ENCODE measurements at places on chromosomes 7 and 10.
A peak's percentile ranks its signal among the peaks of the same experiment; 100 is the strongest.

GRCh38 chr7:139124084-139124914 is 14.8 kb upstream of the ZC3HAV1 start:
- no peak for DNase-seq

GRCh38 chr7:39693812-39694211 is 70.4 kb downstream of the RALA start:
- no peak for DNase-seq

DNA sequence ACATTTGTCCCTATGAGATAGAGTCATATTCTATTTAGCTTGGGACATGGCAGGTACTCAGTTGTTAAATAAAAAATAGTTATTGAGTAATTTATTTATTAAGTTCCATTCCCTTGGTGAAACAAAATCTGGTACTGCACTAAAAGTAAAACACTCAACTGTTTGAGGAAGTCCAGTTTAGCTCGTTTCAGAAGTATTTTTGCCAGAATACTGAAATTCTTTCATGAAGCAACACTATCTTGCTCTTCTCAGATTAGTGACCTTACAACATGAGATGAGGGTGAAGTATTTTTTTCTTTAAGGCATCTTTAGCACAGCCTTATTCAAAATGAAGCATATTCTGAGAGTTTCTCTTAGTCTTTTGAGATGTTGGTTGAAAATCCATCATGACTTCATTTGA is 106.0 kb downstream of the ZNF365 start:
- no peak for DNase-seq

DNA sequence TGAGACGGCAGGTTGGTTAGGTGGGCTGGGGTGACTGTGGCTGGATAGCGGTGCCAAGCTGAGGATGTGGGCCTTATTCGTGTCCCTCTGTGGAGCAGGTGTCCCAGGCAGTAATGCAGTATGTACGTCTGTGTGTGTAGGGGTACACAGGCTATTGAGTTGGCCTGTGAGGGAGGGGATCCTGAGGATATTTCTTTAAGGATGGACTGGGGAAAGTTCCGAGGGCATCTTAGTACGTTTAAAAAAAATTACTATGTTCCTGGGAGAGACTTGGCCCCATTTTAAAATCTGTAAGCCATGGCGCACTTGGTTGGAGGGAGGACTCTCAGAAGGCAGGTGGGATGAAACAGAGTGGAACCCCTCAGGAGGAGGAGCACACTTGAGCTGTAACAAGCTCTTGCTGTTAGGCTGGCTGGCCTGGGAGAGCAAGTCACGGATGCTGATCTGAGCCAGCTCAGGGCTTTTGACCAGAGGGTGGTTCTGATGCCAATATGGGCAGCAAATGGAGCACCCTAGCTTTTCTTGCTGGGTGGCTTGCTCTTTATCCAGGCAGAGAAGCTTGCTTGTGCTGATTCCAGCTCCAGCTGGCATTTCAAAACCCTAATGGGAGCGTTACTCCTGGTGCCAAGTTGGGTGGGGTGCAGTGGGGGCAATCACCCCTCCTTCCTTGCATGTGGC is 765 bp downstream of the WBP1L start:
- no peak for DNase-seq

DNA sequence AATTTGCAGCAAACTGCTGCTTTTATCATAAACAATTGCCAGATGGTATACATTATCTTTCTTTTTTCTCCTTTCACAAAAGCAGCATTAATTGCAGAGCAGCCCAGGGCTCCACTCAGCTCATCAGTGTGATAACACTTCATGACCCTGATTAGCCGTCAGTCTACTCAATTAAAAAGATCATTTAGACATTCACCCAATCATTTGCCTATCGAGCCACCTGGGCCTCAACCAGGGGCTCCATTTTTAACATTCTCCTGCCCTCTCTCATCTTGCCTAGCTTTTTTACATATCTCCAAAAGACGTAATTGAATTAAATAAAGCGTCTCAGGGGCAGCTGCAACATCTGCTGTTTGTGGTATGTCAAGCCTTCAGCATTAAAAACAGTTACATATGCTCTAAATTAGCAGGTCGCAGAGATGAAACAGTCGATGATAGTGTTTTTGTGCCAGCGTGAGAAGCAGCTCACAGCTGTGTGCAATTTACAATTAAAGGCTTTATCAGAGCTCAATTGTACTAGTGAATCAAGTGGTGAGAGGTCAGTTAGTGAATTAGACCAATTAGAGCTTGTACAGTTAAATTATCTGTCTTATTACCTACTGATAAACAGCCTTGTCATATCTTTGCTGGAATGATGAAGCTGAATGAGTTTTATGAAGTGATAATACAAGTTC is 522.5 kb downstream of the ETV1 start:
- DNase-seq, result peak; percentile 18

DNA sequence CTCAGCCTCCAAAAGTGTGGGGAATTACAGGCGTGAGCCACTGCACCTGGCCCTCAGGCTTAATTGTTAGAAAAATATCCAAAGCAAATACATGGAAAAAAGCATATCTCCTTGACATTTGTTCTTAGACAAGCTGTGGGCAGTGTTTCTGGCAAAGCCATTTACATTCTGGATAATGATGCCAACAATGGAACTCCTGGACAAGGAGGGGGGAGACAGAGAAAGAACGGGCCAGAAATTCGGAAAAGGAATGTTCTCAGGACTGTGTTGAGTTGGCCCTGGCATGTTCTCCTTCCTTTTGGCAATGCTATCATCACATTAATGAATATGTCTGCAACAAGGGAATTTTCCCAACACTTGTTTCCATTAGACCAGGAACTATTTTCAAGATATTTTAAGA is 88.7 kb downstream of the UBE2H start:
- no peak for DNase-seq

- DNase-seq, result no peak
These were observed 60.5 kb upstream of the ZNRF2 start for GRCh38 chr7:30223896-30224295.

DNA sequence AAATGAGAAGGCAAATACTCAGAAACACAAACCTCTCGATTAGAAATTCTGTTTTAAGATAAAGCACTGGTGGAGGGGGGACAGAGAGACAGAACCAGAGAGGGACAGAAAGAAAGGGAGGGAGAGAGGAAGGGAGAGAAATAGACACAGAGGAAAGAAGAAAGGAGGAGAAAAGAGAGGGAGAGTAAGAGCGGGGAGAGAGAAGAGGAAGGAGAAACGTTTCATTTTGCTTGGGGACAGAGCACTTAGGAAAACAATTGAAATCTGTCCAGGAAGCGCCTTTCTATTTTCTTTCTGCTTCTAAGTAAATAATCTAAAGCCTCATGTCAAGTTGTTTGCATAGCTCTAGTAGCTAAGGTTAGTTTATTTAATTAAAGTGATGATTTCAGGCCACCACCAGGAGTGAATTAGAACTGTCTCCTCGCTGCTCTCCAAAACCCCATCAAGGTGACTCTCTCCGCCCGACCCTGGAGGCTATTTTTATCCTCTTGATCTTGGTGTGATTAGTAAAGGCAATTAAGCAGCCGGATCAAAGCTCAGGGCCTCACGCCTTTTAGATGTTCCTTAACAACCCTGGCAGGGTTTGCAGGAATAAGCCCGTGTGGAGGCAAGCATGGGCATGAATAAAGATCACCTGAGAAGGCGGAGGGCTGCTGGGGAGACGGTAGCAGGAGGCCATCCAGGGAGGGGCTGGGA is 73.4 kb upstream of the INSIG1 start:
- no peak for DNase-seq

- no peak for DNase-seq
These were observed 295.9 kb downstream of the PTEN start for GRCh38 chr10:88159127-88159829.

GRCh38 chr10:74855027-74855426 is 28.6 kb downstream of the KAT6B start:
- DNase-seq, result no peak

DNA sequence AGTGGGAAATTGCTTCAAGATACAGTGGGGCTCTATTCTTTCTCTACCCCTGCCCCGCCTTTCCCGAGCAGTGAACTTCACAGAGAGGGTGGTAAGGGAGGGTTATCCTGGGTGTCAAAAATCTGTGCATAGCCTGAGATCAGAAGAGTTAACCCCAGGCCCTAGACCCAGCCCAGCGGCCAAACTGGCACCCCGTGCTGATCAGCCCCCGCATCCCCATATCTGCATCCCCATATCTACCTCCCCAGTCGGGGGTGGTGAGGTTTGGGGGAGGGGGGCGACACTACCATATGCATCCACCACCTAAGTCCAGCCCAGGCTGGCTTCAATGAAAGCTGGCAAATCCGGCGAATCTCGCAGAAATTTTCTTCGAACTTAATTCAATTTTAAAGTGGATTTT is 7.0 kb upstream of the DLX6 start:
- DNase-seq, result no peak

- DNase-seq, result no peak
These were observed 36.3 kb downstream of the ARHGAP22 start for GRCh38 chr10:48568546-48568945.
